Activated CD4-positive, alpha-beta T cell treated with anti-CD3 and anti-CD28 coated beads, Interleukin-2, amount 10 ng/mL, durations not matched to agents 7 days and 5 days (primary cell): ENCODE measurements at places on chromosomes 12 and 14. TPM values are rescaled to one million over a fixed set of nuclear protein-coding genes. Genes with fewer than 3 reads are reported as not detected.

- H3K4me1 ChIP-seq = peaks cover 22% of the 10 kb centered on the region
- peaks cover 74% of the 10 kb centered on the region for H3K27me3 ChIP-seq
- H3K27ac ChIP-seq = no peak overlapping the region
- no peak overlapping the region for H3K4me3 ChIP-seq
- no peak for DNase-seq
- no peaks in the 10 kb centered on the region for H3K36me3 ChIP-seq
These were observed 703 bp downstream of the ASCL4 start for GRCh38 chr12:107775093-107775721.

IRAK3 gene
- total RNA-seq = 0.89 TPM

ITPK1 gene
- total RNA-seq = 63.7 TPM

DNA sequence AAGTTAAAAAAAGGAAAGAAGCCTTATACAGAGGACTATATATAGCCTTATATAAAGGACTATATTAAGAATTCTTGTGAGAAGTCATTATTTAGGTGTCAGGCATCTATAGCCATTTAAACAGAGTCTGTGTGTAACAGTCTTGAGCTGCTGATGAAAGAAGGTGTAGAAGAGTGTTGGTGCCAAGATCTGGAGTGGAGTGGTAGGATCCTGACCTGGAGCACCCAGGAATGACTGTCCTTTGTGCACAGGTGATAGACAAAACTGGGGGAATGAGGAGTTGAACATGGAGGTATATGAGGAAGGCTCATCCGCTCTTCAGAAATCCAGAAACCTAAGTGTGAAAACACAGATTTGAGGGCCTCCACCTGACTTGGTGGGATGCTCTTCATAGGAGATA lies 747.3 kb downstream of the NRXN3 start:
- no peak overlapping the region for H3K27ac ChIP-seq
- DNase-seq = no peak
- H3K36me3 ChIP-seq = no peaks in the 10 kb centered on the region
- no peaks in the 10 kb centered on the region for H3K27me3 ChIP-seq
- no peak overlapping the region for H3K4me3 ChIP-seq
- no peaks in the 10 kb centered on the region for H3K4me1 ChIP-seq

DNA sequence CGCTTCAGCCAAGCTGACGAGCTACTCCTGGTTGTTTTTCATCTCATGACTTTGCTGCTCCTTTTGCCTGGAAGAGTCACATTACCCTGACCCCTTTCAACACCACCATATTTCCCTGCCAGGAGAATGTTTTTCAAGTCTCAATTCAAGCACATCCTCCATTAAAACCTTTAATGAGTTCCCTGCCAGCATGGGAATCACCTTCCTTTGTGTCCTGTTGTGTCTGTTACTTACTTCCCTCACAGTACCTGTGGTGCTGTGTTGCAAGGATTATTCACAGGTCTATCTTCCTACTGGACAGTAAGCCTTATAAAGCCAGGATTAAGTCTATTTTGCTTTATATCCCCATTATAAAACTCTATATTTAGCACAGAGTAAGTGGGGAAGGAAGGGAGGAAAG lies 13.6 kb upstream of the SLC35F4 start:
- H3K4me1 ChIP-seq = no peaks in the 10 kb centered on the region
- no peaks in the 10 kb centered on the region for H3K36me3 ChIP-seq
- H3K4me3 ChIP-seq = no peak overlapping the region
- no peak for DNase-seq
- H3K27me3 ChIP-seq = no peaks in the 10 kb centered on the region

DNA sequence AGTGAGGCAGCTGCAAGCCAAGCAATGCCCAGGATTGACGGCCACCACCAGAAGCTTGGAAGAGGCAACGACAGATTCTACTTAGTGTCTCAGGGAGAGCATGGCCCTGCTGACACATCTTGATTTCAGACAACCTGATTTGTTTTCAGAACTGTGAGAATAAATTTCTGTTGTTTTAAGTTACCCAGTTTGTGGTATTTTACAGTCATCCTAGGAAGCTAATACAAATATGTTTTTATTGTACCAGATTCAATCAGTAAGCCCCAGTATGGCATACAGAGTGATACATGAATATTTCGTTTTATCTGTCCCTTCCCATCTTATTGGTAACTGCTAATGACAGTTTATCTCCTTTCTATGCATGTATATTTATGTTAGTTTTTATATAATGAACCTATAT lies 62.3 kb downstream of the SAMD4A start:
- H3K4me3 ChIP-seq = no peak overlapping the region
- H3K27me3 ChIP-seq = no peaks in the 10 kb centered on the region
- H3K4me1 ChIP-seq = peaks cover 45% of the 10 kb centered on the region
- no peak for DNase-seq
- peaks cover 19% of the 10 kb centered on the region for H3K36me3 ChIP-seq

GRCh38 chr12:45669093-45669492 lies 60.4 kb upstream of the ARID2 start:
- peak; percentile 10 for DNase-seq
- peak overlapping the region; percentile 88 for H3K27ac ChIP-seq
- peak overlapping the region; percentile 67 for H3K4me3 ChIP-seq
- H3K36me3 ChIP-seq = peaks cover 17% of the 10 kb centered on the region
- peaks cover 12% of the 10 kb centered on the region for H3K27me3 ChIP-seq

FOXG1 gene
- not detected for total RNA-seq

IFNG-AS1 gene
- total RNA-seq = not detected

DNA sequence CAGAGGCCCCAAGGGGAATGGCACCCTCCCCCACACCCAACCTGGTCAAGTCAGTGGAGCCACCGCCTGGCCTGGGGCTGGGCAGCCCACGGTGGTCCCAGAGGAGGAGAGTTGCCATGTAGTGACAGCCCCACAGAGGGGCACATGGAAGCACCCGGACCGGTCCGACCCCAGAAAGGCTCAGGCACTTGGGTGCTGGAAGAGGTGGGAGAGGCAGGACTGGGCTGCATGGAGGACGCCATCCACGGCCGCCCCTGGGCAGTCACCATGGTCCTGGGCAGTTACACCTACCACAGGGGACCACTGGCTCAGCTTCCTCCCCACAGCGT lies 37.9 kb upstream of the TMEM179 start:
- H3K36me3 ChIP-seq = no peaks in the 10 kb centered on the region
- peaks cover 9% of the 10 kb centered on the region for H3K4me1 ChIP-seq
- H3K27ac ChIP-seq = no peak overlapping the region
- no peak for DNase-seq
- peaks cover 5% of the 10 kb centered on the region for H3K27me3 ChIP-seq

TNS2 gene
- total RNA-seq = 1.8 TPM

NFATC4 gene
- total RNA-seq = not detected

- H3K27me3 ChIP-seq = no peaks in the 10 kb centered on the region
- no peaks in the 10 kb centered on the region for H3K4me1 ChIP-seq
- H3K27ac ChIP-seq = no peak overlapping the region
- no peak for DNase-seq
These were observed 46.1 kb upstream of the MMP17 start for GRCh38 chr12:131782061-131782460.
